Stimulated activated CD4-positive, alpha-beta T cell treated with anti-CD3 and anti-CD28 coated beads, Interleukin-4, amount 100 ng/mL, for 4 hours (primary cell): ENCODE measurements at places on chromosomes 16 and 17.

GRCh38 chr17:17051380-17051779 lies 9.1 kb downstream of the MPRIP start:
- DNase-seq, result no peak

DNA sequence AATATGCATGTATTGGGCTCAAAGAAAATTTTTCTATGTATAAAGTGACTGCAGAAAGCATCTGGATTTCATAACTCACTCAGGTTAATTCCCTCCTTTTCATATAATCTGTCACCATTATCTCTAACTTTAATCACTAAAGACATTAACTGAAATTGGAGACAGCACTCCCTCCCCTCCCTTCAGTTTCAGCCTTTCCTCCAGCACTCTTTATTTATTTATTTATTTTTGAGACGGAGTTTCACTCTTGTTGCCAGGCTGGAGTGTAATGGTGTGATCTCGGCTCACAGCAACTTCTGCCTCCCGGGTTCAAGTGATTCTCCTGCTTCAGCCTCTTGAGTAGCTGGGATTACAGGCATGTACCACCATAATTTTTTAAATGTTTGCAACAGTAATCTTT lies 43.1 kb downstream of the CDH8 start:
- DNase-seq, result no peak

DNA sequence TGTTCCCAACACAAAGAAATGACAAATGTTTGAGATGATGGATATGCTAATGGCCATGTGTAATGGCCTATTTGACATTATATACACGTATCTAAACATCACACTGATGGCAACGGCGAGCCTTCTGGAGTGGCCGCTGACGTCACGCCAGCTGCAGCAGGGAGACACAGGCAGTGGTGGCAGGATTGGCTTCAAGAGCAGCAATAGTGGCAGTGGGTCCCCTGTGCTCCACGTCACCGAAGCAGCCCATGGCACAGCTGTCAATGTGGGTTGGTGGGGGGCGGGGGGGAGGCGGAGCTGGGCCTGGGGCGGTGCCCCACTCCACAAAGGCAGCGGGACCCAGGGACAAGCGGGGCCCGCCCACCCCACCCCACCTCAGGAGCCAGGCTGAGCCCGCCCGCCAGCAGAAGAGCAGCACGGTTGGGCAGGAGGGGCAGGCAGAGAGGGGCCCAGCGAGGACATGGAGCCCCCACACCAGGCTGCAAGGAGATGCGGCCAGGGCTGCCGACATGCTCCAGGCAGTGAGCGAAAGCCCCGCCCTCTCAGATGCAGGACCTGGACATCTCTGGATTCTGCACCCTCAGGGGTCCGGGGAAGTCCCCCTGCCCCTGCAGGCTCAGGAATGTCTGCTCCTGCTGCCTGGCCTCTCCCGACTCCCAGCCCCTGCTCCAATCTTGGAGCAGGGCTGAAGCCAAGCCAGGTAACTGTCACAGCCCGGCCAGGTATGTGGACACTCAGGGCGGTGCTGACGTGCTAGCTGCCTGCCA lies 64.6 kb downstream of the USP32 start:
- no peak for DNase-seq

GRCh38 chr17:39706921-39707337 lies 7.1 kb downstream of the ERBB2 start:
- no peak for DNase-seq

- DNase-seq, result no peak
Measured at GRCh38 chr16:72187551-72187950, 15.6 kb upstream of the PMFBP1 start.

DNA sequence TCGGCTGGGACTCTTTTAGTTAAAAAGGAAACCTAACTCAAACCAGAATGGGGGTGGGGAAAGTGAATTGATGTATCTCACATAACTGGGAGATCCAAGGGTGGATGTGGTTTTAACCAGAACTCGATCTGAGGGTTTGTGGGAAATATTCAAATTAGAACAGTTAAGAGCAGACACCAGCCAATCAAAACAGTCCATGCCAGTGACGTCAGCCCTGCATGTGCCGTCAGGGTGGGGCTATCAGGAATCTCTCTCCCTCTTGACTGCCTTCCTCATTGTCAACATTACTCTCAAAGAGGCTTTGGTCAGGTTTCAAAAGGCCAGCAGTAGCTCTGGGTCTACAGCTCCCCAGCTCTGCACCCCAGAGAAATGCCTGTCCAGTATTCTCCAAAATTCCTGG lies 94.2 kb upstream of the HSBP1 start:
- no peak for DNase-seq

DNA sequence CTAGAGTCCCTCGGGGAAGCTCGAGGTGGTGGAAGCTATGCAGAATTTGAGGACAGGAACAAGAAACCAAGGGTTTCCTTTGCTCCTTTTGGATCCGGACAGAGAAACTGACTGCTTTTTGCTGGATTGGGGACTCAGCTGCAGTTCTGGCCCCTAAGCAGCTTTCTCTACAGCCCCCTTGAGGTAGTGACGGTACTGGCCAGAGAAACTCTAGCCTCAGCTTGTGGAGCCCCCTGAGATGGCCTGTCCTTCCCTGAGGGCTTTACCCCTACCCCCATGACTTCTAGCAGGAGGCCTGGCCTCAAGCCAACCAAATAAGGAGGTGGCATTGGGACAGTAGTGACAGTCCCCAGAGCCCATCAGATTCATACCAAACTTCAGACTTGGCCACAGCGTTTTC lies 118.1 kb downstream of the IRX5 start:
- no peak for DNase-seq

DNA sequence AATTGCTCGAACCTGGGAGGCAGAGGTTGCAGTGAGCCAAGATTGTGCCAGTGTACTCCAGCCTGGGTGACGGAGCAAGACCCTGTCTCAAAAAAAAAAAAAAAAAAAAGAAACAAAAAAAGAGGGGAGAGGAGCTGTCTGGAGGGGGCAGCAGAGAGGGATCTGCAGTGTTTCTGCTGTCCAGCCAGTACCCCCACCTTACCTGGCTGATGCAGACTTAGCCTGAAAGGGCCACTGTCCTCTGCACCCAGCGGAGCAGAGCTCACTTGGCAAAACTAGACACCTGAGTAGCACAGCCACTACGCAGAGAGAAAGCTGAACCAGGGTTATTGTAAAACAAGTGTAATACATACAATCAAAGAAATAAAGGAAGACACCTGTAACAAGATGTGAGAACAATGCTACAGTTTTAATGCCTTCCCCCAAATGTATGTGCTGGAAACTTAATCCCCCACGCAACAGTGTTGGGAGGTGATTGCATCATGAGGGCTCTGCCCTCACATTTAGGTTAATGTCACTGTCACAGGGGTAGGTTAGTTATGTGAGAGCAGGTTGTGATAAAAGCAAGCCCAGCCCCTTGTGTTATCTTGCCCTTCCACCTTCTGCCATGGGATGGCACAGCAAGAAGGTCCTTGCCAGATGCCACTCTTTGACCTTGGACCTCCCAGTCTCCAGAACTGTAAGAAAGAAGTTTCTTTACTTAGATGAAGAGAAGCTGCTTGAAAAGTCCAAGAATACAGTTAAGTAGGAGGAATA lies 211.2 kb downstream of the RPTOR start:
- no peak for DNase-seq

DNA sequence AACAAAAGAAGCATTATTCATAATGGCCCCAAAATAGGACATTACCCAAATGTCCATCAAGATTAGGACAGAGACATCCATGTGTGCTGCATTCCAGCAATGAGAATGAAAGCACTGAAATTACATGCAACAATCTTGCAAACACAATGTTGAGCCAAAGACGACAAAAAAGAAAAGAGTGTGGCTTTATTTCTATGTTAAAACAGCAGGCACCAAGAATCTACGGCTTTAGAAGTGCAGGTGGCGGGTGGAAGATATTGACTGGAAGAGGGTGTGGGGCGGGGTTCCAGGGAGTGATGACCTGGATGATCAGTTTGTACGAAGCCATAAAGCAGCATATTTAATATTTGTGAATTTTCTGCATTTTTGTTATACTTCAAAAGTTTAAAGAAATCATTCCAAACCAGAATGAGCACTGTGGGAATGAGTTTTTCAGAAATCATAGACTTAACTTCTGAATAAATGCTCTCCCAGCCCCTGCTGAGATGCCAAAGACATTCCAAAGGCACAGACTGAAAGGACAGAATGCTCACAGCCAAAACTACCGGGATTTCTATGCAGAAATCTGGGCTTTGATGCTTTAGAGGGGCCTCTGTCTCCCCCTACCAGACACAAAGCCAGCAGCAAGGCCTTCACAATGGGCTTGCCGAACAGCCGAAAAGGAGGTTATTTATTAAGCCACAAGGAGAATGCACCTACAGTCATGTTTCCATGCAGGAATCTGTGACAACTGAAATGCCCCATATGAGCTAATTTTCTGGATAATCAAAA lies 361.6 kb downstream of the GRIN2A start:
- no peak for DNase-seq

DNA sequence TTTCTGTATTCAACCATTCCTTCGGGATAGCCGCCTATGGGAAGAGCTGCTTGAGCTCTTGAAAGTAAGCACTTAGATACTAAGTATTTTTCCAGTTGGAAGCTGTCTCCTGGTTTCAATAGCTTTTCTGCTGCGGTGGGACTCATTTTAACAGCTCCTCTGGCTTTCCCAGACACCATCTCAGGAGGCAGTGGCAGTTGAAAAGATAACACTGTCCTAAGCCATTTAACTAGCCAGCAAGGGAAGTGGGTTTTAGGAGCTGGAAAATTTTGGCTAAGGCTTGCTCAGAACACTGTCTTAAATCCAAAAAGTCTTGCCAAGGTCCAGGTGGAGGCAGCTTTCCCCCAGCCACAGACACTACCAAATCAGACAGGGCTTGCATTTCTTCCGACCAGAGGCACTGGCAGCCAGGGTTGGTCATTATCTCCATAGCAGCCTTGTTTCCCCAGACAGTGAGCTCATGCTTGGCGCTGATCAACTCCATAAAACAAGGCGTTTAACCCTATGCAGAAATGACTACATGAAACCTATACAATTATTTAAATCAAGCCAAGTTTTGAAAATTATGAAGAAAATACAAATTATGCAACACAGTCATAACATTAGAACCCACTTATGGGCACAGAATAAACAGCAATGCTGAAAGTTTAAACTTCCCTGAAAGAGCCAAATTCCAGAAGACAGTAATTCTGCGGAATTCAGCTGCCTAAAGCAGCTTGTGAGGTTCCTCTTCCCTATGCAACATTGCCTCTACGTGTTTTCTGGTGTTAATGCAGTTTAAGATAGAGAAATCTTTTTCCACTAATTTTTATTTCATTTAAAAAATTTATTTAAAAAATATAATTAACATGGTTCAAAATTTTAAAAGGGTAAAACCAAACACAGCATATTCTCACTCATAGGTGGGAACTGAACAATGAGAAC lies 25.0 kb downstream of the GABARAPL2 start:
- no peak for DNase-seq

- peak; percentile 17 for DNase-seq
Measured at GRCh38 chr17:62626719-62627218, 701 bp upstream of the MRC2 start.

- DNase-seq, result no peak
Measured at GRCh38 chr17:1755827-1756262, 6.0 kb upstream of the SERPINF1 start.

- no peak for DNase-seq
Measured at GRCh38 chr17:79023180-79023705, 726 bp upstream of the C1QTNF1 start.

DNA sequence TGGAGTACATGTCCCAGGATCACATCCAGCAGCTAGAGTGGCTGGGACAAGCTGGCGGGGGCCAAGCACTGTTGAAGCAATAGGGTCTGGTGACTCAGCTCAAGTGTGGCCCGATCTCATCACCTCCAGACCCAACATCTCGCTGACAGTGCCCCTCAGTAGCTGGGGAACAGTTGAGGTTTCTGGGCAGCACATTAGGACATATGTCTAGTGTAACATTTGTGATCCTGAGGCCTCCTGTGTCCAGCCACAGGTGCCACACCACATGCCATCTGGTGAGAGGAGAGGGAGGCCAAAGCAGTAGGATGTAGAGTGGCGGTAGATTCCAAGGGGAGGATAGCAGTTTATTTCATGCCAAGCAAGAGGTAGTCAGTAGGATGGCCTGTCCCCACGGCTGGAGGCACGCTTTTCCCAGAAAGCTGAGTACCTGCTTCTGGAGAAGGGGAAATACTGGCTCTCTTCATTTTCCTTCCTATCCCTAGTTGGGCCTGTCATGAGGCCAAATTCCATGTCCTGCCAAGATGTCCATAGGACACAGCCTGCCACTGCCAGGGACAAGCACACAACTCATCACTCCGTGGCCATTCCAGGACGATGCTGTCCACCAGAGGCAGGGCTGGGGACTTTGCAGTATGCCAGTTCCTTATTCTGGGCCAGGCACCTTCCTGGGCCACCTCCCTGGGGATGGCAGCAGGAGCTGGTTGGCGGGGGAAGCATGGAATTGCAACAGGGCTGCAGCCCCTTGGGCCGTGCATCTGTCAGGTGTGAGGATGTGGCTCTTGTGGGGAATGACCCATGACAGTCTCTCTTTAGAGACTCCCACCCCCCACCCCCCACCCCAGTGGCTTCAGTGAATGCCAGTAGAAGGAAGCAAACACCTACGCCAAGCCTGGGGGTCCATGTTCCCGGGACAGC lies 24.0 kb downstream of the GGA3 start:
- no peak for DNase-seq

DNA sequence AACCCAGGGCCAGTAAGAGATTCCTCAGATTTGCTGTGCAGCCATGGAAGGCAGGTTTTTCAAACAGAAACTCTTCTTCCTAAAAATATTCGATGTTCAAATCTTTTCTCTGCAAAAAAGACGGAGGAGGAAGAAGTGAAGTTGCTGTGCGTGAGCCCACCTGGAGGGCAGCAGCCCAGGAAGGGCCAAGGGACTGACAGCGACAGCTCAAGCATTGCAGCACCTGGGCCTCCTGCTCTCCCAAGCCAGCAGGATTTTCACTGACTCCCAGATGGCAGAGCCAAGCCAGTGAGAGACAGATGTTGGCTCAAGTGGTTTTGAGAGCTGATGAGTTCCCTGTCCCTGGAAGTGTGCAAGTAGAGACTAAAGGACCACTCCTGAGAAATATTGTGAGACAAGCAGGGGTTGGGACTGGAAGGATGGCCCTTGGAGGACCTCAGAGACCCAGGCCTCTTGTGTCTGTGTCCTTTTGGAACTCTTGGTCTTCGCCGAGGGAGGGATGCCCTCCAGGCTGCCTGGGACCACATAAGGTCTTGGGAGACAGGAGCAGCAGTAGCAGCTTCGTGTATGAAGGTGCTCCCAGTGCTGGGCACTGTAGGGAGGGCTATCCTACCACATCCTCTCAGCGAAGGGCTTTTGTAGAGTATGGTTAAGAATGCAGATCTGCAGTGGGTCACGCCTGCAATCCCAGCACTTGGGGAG lies 29.3 kb upstream of the TNFRSF13B start:
- DNase-seq, result no peak
